Ecto neural progenitor cell (in vitro differentiated cells): ENCODE measurements at places on chromosomes 12 and 14.

GRCh38 chr14:90523544-90523943, 126.7 kb downstream of the CALM1 start:
- DNase-seq = no peak

DNA sequence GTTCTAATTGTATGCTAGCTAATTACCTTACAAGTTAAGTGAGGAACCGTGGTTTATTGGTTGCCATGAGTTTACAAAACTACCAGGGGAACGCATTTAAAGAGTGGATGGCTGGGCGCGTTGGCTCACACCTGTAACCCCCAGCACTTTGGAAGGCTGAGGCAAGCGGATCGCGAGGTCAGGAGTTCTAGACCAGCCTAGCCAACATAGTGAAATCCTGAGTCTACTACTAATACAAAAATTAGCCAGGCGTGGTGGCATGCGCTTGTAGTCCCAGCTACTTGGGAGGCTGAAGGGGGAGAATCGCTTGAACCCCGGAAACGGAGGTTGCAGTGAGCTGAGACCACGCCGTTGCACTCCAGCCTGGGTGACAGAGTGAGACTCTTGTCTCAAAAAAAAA, 2.2 kb downstream of the EIF5 start:
- no peak for DNase-seq

DNA sequence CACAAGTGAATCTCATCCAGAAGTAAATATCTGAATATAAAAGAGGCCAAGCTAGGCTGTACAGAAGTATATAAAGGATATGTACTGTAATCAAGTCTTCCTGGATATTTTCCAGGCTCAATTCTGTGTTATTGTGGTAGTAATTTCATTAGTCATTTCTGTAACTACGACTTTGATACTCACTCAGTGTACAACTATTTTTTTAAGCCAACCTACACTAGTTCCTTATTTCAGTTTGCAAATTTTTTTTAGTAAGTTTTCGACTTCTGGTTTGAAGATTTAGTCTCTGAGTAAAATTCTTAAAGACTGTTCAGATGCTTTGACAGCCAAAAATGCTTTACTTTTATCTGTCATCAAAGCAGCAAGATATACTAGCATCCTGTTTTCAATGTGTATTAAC, 130.8 kb downstream of the CAPZA3 start:
- no peak for DNase-seq

DNA sequence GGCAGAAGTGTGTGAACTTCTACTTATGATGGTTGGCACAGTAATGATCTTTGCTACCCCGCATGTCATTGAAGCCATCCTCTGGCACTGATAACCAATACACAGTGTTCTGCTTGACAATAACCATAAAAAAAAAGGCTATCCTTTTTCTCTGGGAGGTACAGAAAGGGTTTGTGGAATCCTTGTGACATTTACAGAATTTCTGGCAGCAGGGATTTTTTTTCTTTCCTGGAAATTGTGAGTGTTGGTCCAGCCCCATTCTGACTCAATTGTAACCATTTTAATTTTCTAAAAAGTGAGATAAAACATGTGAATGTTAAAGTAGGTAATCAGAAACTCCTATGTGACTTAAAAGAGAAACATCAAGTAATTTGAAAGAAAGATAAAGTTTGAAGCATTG, 943.8 kb downstream of the TMTC2 start:
- no peak for DNase-seq

GRCh38 chr14:90655829-90656228, 160.4 kb downstream of the TTC7B start:
- DNase-seq = no peak

DNA sequence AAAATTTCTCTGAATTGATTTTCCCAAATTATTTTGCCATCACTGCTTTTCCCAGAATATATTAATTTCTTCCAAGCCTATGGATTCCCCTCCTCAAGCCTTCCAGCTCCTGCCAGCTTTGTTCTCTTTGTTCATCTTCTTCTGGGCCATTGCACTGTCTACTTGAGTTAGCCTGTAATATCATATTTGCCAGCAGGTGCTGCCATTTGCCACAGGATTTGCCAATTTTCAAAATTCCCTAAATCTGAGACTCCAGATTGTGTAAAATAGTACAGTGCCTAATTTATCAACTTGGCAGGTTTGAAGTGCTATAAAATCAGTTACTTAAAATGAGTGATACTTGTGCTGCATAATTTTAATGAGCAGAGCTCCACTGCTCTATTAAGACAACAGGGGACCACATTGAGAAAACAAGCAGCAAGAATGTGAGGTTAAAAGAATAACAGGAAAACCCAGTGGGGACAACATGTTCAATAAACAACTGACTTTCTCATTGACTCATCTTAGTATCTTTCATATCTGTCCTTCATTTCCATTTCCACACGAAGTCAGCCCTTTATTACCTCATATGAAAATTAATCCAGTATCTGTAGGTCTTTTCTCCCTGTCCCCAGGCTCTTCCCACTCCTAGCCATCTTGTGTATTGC, 84.6 kb upstream of the CCDC196 start:
- no peak for DNase-seq

GRCh38 chr12:96070670-96071279, 35.4 kb upstream of the LTA4H start:
- peak; percentile 68 for DNase-seq

GRCh38 chr12:92860521-92860920, 68.6 kb downstream of the EEA1 start:
- no peak for DNase-seq

DNA sequence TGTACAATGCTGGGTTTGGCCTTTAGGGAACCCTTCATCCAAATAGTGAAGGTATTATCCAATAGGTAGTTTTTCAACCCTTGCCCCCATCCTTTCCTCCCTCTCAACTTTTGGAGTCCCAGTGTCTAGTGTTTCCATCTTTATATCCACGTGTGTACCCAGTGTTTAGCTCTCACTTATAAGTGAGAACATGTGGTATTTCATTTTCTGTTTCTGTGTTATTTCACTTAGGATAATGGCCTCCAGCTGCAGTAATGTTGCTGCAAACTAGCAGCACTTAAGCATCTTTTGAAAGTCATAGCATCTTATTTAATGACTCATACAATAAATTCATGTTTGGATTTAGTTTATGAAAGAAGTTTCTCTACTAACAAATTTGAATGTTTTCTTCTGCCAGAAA, 442.5 kb downstream of the NELL2 start:
- DNase-seq = no peak

DNA sequence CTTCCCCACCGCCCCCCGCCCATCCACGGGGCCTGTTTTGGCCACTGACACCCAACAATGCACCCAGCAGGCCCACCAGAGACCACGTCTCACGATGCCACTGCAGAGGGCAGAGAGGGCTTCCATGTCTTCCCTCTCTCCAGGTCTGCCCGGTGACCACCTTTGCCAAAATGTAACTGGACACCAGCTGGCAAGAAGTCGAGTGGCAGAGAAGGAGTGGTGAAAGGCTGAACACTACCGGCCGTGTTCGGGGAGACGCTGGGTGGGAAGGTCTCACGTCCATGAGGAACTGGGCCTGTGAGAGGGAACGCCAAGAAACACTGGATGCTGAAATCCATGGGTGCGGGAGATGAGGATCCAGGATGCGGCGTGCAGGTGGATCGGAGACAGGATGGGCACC, 308.2 kb downstream of the ADGRD1 start:
- no peak for DNase-seq

DNA sequence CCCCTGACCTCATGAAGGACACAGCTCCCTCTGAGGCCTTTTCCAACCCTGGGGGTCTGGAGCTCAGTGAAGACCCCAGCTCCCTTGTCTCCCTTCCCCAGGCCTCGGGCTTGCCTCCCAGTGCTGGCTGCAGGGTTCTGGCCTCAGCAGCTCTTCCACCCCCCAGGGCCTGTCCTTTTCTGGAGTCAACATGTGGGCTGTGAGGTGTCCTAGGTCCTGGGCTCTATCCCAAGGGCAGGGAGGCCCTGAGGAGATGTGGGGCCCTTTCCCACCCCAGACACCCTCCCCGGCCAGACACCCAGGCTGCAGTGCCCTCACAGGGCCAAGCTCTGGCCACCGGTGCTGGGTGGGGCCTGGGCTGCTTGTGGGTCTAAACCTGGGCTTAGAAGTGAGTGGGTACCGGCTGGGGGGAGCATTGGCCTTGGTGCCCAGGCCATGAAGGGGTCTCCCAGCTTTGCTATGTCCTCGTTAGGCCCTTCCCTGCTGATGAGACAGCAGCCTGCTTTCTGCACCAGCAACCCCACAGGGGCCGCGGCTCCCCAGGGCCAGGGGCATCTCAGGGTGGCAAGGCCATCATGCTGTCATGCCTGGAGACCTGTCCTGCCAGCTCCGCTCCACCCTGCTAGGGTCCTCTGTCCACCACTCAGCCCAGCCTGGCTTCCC, 2.7 kb upstream of the CRIP2 start:
- no peak for DNase-seq

DNA sequence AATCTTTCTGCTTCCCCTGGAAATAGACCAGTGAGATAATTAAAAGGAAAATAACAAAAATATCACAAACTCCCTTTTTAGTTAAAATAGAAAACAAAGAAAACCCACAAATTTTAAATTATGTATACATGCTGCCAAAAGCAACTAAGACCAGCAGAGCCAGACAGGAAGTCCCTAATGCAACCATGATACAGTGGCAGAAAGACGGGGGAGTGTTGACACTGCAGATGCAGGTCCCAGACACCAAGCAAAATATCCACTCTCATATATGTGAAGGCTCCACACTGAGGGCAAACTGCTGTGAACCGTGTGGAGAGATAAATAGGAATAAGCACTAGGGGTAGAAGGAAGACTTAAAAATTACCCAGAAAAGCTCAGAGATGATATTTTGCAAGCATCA, 401.0 kb downstream of the BTG1 start:
- DNase-seq = no peak

- DNase-seq = no peak
Measured at GRCh38 chr14:92755495-92755894, 7.1 kb upstream of the LGMN start.

- DNase-seq = no peak
Measured at GRCh38 chr14:77529963-77530362, 31.3 kb upstream of the ISM2 start.

DNA sequence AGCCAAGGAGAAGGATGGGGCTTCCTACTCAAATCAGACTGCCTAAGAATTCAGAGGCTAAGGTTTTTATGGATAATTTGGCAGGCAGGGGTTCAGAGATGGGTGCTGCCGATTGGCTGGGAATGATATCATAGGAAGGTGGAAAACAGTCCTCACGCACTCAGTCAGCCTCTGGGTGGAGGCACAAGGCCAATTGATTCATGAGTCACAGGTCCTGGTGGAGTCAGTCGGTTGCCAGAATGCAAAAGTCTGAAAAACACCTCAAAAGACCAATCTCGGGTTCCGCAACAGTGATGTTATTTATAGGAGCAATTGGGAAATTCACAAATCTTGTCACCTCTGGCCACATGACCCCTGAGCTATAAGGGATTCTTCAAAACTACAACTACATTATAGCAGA, 105.5 kb downstream of the GXYLT1 start:
- no peak for DNase-seq

DNA sequence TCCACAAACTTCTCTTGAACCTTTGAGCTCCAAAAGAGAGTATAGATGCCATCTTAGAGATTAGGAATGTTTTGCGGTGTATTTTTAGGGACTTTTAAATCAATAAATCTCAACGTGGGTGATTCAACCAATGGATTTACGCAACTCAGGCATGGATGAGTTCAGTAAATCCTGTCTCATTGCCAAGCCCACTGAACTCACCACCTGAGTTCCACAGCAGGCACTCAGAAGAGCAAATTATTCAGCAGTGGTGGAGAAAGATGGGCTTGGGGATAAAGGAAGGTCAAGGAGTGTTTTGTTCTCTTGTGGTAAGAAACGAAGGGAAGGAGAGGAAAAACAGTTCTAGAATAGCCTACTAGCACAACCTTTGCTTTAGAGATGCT, 68.7 kb upstream of the HMGA2 start:
- DNase-seq = no peak
